ENCODE measurements at places on chromosomes 12 and 14.

GRCh38 chr14:53193193-53193592 lies 40.1 kb upstream of the DDHD1 start:
- DNase-seq = no peak

DNA sequence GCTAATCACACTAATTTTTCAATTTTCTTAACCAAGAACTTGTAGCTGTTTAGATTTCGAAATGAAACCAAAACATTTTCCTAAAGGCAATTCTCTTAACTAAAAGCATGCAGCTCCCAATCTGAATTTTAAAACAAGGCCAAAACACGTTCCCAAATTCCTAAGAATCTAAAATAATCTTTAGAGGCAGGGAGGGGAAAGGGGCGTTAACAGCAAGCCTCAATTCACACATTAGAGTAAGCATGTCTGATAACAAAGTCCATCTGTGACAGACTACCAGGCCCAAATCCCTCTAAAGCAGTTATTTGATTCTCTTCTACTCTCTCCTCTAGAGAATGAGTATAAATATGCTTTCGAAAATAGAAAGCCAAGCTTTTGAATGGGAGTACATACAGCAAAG lies 754 bp downstream of the ATG14 start:
- peak; percentile 6 for DNase-seq

DNA sequence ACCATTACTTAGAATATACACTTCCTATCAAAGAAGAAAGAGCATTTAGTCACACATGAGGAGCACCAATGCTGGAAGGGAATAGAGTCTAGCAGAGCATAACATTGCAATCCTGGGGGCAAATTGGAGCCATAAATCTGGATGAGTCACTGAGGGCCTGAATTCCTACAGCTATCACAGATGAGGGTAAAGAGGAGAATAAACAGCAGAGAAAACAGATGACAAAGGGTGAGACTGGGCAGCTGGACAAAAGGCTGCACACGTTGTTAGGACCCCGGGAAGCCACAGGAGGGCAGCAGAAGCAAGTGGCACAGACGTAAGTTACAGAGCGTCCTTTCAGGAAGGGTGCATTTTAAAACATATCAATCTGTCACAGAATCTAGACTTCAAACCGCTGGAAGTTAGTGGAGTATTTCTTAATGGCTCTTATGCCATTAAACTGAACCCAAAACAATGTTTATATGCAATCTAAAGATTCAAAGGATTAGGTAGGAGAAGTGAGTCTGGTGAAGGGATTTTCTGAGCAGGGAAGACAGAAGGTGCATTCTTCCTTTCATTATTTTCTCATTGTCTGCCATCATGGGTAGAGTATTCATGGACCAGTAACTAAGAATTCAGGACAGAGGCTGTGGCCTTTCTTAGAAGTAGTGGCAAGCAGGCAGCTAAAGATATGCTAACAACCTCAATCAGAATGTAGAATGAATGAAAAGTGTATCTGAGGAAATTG lies 159.8 kb upstream of the DAAM1 start:
- peak; percentile 79 for DNase-seq

DNA sequence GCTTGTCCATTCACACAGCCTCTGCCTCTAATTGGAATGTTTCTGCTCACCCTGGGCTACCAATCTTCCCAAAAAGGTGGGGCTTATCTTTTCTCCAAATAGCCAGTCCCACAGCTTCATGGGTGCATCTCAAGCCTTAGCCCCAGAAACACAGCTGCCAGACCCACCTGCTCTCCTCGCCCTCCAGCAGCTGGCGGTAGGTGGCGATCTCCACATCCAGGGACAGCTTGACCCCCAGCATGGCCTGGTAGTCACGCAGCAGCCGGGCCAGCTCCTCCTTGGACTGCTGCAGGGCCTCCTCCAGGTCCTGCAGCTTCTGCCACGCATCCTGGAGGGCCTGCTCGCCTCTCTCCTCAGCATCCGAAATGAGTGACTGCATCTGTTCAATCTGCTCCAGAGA lies 11.1 kb downstream of the KRT77 start:
- DNase-seq = no peak

DNA sequence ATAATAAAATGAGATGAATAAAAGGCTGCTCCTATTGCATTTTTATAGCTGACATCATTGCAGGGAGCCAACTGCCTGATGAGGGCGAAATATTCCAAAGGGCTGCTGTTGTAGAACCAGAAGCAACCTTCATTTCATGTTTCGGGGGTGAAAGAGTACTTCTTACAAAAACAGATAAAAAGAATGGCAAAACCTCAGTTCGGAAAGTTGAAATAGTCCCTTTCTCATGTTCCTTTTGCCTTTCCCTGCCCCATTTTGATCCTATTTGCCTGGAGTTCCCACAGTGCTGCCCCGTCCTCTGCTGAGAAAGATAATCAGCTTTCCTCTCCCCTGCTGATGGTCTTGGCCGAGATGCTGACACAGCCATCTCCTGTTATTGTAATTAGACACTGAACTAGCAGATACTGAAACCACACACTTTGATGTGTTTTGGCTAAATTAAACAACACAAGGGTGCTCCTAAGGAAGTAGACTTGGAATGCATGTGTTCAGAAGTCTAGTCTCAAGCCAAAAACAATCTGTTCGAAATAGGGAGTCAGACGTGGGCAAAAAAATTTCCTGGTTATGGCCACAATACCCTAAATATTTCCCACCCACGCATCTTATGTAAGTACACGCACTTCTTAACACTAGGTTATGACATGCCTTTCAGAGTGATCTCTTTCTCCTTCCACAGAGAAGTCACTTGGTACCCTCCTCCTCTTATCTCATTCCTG lies 117.2 kb downstream of the PPM1H start:
- DNase-seq = peak; percentile 45

GRCh38 chr14:103130965-103131364 lies 7.7 kb downstream of the TNFAIP2 start:
- peak; percentile 75 for DNase-seq

DNA sequence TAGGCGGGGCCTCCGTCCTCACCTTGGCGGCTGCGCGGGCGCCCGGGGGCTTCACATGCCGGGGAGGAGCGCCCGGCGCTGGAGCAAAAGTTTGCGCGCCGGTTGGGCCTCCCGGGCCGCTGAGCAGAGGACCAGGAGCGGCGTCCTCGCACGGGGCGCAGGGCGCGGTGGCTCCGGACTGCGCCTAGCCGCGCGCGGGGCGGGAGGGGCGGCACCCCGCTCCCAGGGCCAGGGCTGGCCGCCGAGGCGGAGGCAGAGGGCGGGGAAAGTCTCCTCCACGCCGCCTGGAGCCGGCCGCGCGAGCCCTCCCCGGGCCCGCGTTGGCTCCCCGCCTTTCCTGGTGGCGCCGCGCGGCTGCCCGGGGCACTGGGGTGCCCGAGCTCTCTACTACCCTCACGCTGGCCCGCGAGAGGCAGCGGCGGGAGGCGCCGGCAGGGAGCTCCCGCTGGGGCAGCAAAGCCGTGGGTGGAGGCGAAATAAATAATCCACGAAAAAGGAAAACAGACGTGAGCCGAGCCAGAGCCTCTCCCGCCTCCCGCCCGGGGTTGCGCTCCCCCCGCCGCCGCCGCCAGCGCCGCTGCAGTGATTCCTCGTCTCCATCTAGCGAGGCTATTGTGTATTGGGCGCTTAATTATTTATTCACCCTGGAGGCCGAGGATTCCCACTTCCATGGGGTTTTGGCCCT lies 400 bp upstream of the PRIMA1 start:
- DNase-seq = peak; percentile 70
